HEK293T (cell line): ENCODE measurements at places on chromosomes 11 and 22.

GRCh38 chr11:78386215-78386941, 31.2 kb downstream of the GAB2 start:
- no peak for DNase-seq

DNA sequence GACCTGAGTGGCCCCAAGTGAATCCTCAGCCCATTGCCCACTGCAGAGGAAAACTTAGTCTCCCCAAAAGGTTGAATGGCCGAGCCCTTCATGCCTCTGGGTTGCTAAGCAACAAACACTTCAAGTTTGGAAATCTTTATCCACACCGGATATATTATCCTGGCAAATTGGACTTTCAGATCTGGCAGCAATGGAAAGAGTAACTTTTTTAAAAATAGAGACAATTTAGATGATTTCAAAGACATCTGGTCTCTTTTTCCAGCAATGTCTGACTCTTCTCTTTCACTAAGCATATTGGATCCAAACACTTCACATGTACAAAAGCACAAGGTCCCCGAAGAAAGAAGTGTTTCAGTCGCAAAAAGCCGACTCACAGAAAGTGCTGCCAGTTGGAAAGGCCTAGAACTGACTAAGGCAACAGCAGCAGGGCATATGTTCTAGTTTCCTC, 505.3 kb downstream of the SOX6 start:
- no peak for DNase-seq

- DNase-seq = no peak
Measured at GRCh38 chr22:19822301-19823117, 32.2 kb downstream of the GNB1L start.

GRCh38 chr22:25536589-25536988, 27.9 kb upstream of the GRK3 start:
- DNase-seq = no peak

DNA sequence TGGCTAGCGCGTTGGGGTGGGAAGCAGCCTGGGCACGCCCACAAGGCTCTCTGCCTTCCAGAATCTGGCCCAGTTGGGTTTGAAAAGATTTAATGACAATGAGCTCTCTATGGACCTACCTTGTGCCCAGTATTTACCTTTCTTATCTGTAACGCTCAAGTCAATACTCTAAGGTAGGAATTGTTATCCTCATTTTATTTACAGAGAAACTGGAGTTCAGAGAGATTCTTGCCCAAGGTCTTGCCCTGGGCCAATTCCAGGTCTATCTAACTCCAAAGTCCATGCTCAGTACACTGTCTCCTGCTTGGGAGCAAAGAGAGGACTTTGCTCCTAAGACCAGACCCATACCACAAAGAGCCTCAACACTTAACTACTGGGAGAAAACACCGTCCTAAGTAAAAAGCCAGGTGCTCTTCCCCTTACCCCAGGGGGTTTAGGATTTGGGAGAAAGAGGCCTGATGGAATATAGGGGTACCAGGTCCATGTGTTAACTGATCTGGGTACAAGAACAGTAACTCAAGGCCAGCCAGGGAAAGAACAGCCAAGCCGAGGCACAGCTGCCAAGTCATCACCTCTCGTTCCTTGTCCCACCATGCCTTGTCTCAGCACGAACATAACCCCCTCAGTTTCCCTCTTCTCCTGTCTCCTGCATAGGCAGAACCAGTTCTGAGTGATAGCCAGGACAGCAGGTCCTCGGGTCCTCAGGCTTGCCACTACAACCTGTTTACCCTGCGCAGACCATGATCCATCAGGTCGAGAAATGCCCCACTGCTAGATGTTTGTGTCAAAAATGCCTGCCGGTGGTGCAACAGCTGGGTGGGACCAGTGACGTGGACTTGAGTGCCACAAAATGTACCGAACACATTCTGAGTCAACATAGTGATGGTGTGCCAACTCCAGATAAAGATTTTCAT, 14.6 kb downstream of the APOA4 start:
- no peak for DNase-seq

DNA sequence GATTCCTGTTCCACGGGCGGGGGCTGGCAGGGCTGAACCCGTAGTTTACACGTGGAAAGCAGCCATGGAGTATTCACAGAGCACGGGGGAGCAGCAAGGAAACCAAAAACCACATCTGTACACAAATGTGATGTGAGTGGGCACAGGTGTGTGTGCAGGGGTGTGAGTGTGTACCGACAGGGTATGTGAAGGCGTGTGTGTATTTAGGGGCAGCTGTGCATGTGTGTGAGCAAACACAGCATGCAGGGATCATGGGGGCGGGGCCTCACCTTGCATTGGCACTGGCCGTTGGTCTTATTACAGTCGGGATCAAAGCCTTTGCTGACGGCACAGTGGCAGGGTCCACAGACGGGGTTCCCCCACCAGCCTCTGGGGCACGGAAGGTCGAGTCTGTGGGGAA, 58.4 kb downstream of the TRMU start:
- no peak for DNase-seq

- no peak for DNase-seq
Measured at GRCh38 chr11:33646629-33647028, 54.0 kb downstream of the C11orf91 start.

DNA sequence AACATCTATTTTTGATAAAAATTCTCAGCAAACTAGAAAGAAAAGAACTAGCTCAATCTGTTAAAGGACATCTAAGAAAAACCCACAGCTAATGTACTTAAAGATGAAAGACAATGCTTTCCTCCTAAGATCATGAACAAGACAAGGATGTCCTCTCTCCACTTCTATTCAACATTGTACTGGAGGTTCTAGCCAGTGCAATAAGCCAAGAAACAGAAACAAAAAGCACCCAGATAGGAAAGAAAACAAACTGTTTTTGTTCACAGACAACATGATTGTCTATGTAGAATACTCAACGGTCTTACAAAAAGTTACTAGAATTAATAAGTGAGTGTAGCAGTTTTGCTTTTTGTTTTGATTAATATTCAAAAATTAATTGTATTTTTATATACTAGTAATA, 7.8 kb downstream of the CD3D start:
- DNase-seq = no peak

DNA sequence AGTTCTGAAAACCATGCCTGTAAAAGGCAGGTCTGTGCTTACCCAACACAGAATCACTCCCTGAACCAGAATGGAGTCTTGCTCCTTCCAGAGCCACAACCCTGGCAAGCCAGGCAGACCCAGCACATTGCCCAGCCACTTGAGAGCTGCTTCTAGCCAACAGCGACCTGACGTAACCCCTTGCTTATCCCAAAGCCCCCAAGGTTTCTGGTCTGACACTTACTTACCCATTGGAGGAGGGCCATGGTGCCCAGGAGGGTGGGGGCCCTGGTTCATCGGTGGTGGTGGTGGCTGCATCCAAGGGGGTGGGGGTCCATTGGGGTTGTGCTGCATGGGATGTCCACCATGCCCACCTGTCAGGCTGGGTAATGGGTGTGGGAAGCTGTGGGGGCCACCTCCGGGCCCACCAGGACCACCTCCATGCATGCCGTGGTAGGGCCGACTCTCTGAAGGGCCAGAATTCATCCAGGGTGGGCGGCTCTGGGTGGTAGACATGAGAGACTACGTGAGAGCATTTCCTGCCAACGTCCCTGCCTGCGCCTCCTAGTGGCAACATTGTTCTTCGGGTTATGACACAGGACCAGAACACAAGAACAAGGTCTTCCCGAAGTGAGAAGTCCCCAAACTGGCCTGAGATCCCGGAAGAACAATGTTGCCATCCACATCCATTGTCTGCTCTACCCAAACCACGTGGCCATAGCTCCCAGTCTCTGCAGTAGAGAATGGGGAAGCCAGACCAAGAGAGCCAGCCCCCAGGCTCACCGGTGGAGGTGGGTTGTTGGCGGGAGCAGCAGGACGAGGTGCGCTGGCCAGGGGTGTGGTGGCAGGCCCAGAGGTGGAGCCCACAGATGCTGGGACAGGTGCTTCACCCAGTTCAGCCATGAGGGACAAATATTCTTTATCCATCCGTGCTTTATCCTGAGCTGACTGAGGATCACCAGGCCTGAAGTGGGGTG, 7.8 kb upstream of the PYGM start:
- DNase-seq = peak; percentile 63

GRCh38 chr11:1935156-1936071, 11.7 kb upstream of the MRPL23 start:
- no peak for DNase-seq

GRCh38 chr11:117816151-117816741, 8.3 kb downstream of the FXYD2 start:
- DNase-seq = peak; percentile 35

- DNase-seq = no peak
Measured at GRCh38 chr11:119935349-119935925, 202.5 kb downstream of the TRIM29 start.

GRCh38 chr11:96246718-96247552, 96.1 kb downstream of the MAML2 start:
- DNase-seq = no peak
